Right ventricle myocardium superior (tissue), 1 donor: ENCODE measurements at places on chromosomes 12 and 14. TPM values are rescaled to one million over a fixed set of nuclear protein-coding genes. Genes with fewer than 3 reads are reported as not detected.
A peak's percentile ranks its signal among the peaks of the same experiment; 100 is the strongest.

DNA sequence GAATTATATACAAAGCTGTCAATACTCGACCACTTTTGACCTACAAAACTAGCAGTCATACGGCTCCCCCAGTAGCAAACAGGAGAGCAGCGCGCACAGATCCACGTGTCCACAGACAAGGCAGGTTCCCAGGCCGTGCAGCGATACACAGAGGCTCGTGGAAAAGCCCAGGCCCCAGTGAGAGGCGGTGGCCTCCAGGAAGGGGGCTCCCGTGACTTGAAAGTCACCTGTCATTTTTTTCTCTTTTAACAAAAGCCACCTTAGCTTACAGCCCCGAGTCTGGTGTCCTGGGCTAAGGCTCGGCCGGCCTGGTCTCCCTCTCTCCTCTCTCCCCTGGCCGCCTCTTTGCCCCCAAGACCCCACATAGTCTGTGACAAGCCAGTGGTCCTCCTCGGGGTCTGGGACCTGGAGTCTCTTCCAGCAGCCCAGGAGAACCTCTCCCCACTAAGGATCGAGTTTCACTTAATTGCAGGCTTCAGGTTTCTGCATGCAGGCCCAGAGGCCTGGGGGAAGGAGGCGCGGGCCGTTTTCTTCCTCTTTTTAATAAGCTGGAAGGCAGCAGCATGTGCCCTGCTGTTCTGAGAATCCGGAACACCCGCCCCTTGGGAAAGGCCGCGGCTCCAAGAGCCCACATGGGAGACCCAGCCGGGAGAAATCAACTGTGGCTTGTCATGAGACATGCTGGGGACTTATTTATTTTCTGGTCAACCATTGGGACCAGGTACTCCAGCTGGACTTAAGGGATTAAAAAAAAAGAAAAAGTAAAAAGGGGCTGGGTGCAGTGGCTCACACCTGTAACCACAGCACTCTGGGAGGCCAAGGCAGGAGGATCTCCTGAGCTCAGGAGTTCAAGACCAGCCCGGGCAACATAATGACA, 15.9 kb downstream of the NCOR2 start:
- DNase-seq = peak; percentile 84

RERG gene
- 4.1 TPM for total RNA-seq

PPP4R4 gene
- not detected for total RNA-seq

LRRC10 gene
- 40.5 TPM for total RNA-seq

DNA sequence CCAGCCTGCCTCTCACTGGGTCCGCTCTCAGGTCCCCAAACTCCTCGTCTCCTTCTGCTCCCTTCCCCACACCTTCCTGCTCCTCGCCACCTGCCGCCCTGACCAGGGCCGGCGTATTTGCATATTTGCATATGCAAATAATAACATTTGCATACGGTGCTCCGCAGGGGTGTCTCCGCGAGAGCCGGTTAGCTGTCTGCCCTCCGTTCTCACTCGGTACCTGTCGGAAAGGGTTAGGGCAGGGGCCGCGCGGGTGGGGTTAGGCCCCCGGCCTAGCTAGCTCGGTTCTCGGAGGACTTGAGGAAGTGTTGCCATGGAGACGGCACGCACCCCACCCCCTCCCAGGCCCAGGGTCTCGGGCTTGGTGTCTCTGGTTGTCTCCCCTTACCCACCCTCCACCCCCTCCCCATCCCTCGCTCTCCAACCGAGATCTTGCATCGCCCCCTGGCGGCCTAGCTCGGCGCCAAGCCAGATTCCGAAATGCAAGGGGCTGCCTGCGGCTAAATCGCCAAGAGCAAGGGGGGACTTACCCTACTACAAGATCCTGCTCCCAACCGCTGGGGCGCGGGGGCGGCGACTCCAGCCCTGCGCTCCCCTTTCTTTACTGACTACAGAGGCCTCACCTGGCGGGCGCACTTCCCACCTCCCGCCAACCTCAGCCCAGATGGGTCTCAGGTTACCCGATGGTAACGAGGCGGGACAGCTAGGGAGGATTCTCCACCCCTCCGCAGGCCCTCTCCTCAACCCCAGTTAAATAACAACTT, 8.1 kb downstream of the STAC3 start:
- DNase-seq = peak; percentile 73

DNA sequence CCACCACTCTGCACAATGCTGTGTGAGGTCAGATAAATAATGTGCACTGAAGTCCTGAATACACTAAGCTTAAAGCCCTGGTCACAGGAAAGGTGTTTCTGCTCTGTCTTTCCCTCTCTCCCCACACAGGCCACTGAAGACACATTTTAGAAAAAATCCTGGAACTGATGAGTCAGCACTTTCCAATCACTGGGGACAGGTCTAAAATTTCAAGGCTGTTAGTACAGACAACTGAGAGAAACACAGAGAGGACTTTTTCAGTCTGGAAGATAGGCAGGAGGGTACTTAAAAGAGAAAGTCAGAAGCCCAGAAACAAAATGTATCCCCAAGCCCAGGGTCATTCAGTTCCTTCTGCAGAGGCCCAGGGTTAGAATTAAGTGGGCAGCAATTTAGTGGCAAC, 333.9 kb upstream of the CCDC196 start:
- no peak for DNase-seq

DNA sequence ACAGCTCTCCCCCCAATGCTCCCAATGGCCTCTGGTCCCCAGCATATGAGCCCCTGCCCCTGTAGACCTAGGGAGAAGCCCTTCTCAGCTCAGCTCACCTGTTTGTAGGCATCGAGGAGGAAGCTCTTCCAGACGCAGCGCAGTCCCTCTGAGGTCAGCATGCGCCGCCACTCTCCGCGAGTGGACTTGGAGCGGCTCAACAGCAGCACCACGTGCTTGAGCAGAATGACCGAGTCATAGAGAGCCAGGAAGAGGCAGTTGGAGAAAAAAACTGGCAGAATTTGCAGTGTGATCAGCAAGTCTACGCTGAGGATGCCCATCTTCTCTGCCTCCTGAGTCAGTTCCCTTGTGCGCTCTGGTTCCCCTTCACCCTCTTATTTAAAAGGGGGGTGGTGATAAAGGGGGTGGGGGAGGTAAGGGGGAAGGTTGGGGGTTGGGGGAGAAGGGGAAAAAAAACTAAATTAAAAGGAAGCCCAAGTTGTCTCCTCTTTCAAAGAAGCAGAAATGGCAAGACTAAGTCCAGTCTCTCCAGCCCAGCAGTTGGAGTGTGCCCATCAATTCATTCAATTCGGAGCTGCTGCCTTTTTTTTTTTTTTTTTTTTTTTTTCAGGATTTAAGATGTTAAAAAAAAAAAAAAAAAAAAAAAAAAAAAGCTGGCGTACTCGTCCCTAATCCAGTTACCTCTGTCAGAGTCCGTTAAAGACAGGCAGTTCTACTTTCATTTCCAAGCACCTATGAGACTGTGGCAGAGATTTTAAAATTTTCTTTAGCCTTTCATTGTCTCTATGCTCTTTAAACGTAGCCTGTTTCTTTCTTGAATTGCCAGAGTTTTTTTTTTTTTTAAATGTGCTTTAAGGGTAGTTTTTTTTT, at the start of gene DIO2:
TSS of gene DIO2 (minus strand) at position 352 of the 870 bp plus-strand sequence. CDS start at position 320, 32 bp downstream.
- peak; percentile 64 for DNase-seq

GRCh38 chr14:63897721-63898163, 44.9 kb downstream of the SYNE2 start:
- no peak for DNase-seq

GRCh38 chr12:21453312-21453852, 15.9 kb downstream of the PYROXD1 start:
- DNase-seq = no peak

GRCh38 chr14:72558721-72559120, 335.2 kb downstream of the DPF3 start:
- DNase-seq = no peak

- DNase-seq = no peak
Measured at GRCh38 chr12:47276621-47277309, 197.0 kb upstream of the AMIGO2 start.

RPGRIP1 gene
- total RNA-seq = 0.27 TPM

- no peak for DNase-seq
Measured at GRCh38 chr14:90140298-90140955, 78.6 kb downstream of the KCNK13 start.

DNA sequence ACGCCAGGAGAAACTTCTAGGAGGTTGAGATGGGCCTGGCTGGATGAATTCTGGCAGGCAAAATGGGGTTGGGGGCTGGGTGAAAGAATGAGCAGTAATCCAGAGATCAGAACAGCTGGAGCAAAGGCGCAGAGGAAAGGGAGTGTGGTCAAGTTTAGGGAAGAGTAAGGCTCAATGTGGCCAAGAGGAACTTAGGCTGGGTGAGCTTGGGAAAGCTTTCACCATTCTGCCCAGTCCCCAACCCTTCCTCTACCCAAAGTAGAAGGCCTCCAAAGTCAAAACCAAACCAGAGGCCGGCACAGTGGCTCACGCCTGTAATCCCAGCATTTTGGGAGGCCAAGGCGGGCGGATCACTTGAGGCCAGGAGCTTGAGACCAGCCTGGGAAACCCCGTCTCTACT, 10.2 kb upstream of the RABGGTA start:
- no peak for DNase-seq

TMEM52B gene
- not detected for total RNA-seq

GRCh38 chr12:112381406-112381882, 787 bp downstream of the HECTD4 start:
- DNase-seq = peak; percentile 41

GPR84 gene
- not detected for total RNA-seq

DNA sequence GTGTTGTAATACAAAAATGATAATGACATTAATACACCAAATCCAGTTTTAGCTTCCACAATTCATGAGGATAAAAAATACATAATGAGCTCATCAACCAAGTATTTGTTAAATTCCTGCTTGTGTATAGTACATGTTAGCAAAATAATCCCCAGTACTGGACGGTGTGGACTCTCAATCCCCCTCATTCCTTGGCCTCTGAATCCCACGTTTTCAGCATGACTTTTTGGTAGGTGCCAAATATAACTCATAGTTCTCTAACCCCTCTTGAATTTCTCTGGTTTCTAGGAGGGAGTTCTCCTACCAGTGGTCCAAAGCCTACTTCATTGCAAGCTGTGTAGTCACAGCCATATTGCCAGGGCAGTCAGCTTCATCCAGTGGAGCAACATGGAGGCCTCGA, 41.4 kb upstream of the EPS8 start:
- no peak for DNase-seq

GDF3 gene
- not detected for total RNA-seq

DNA sequence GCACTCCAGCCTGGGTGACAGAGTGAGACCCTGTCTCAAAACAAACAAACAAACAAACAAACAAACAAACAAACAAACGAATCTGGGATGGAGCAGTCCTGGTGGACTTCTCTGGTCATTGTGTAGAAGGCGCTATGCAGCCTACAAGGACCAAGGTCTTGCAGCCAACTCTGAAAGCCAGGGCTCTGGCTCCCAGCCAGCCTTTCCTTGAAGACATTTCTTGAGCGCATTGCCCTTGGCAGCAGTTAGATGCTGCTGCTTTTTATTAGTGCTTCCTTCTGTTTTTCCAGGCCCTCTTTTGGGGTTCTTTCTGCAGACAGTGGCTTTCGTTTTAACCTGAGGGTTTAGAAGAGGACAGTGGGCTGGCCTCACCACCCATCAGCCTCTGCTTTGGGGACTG, 20.2 kb downstream of the CCDC177 start:
- no peak for DNase-seq
